ENCODE measurements at places on chromosomes 7 and 10.
A peak's percentile ranks its signal among the peaks of the same experiment; 100 is the strongest.

GRCh38 chr7:31203551-31203950 is 137.0 kb downstream of the NEUROD6 start:
- no peak for DNase-seq
- no peaks in the 10 kb centered on the region for H3K27me3 ChIP-seq
- H3K4me3 ChIP-seq = no peak overlapping the region
- no peaks in the 10 kb centered on the region for H3K36me3 ChIP-seq
- no peaks in the 10 kb centered on the region for H3K4me1 ChIP-seq

DNA sequence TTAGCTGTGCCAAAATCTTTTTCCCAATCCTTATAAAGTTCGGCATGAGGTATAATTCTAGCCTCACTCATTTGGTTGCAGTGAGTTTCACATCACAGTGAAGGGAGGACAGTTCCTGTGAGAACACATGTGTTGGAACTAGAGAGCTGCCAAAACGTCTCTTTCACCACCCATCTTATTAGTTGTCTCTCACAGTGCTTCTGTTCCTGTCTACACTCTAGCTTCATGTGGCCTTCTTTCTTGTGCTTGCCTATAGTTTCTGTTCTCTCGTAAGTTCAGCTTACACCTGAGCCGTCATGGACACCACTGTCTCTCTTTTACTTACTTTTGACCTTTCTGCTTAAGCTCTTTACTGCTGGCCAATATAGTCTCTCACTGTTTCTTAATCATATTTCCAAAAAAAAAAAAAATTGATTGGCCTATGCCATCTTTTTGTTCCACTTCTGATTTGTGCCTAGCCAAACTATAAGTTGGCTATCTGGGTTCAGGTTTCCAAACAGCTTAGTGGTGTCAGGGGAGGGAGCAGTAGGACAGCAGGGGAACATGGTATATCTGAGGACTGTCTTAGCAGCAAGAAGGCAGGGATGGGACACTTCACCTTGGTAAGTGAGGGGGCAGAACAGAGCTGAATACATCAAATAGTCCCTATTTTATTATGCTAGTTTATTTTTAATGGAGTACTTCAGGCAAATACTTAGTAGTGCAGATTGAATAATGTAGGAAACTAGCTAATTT is 38.0 kb downstream of the ZNRF2 start:
- H3K27ac ChIP-seq = peak overlapping the region; percentile 70
- peak; percentile 42 for DNase-seq
- H3K4me3 ChIP-seq = peak overlapping the region; percentile 13
- H3K27me3 ChIP-seq = no peaks in the 10 kb centered on the region

DNA sequence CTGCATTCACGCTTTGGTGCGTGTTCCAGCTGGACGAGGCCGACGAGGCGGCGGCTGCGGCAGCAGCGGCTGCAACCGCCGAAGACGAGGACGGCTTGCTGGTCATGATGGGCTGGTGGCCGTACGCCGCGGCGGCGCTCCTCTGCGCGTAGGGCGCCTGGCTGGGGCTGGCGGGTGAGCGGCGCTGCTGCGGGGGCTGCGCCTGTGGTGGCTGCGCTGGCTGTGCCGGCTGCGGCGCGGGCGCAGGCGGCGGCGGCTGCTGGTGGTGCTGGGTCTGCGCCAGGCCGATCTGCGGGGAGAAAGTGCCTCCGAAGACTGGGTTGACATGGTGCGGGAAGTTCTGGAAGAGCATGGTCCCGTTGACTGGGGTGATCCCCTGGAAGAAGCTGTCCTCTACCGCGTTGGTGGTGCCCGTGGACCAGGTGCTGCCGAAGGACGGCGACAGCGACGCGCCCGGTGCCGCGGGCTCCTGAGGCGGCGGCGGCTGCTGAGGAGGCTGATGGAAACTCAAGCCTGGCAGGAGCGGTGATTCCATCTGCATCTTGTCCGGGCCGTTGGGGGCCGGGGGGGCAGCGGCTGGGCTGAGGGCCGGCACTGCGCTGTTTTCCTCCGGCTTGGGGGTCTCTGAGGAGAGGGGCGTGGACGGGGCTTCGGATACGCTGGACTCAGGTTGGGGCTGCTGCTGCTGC is 51.1 kb downstream of the CPEB3 start:
- no peaks in the 10 kb centered on the region for H3K36me3 ChIP-seq
- H3K27me3 ChIP-seq = no peaks in the 10 kb centered on the region
- peak overlapping the region; percentile 79 for H3K27ac ChIP-seq
- H3K4me3 ChIP-seq = peak overlapping the region; percentile 66
- H3K4me1 ChIP-seq = peaks cover 11% of the 10 kb centered on the region

DNA sequence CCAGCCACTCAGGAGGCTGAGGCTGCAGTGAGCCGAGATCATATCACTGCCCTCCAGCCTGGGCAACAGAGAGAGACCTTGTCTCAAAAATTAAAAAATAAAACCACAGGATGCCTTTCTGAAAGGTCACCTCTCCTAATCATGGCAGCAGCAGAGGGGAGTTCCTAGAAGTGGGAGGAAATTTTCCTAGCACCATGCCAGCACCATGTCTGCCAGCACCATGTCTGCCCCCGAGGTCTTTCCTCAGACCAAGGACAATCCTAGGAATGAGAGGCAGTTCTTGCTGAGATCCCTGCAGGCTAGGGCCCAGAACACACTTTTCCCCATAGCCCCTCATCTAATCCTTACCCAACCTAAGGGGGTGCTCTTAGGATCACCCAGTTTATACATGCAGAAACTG is 22.3 kb upstream of the INMT start:
- DNase-seq = no peak
- no peak overlapping the region for H3K4me3 ChIP-seq
- H3K36me3 ChIP-seq = no peaks in the 10 kb centered on the region

DNA sequence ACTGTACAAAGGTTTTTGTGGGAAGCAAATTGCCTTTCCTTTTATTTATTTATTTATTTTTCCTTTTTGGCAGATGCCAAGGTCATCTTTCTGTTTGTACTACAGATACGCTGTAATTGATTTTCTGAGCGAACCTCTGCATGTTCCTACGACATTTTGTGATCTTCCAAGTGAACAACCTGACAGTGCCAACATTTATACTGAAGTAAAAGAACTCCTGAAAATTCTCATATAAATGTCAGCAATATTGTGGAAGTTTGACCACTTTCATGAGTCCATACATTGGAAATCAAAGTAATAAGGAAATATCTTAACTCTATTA is 86.8 kb upstream of the EEPD1 start:
- no peaks in the 10 kb centered on the region for H3K4me1 ChIP-seq
- H3K4me3 ChIP-seq = no peak overlapping the region
- no peak for DNase-seq
- H3K27me3 ChIP-seq = no peaks in the 10 kb centered on the region

DNA sequence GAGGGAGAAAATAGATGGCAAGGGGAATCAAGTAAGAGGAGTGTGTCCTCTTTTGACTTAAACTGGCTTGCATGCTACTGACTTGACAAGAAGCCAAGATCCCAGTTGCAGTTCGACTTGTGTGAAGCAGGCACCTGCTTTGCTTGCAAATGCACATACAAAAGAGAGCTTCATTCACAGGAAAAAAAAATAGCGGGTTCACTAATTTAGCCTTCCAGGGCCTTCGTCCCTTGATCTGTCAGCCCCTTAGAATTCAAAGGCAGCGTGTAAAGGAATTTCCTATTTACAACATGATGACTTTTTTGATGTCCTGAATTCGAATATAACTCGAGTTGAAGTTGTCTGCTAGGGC is 192.1 kb downstream of the CELF2 start:
- DNase-seq = no peak
- no peak overlapping the region for H3K4me3 ChIP-seq
- H3K4me1 ChIP-seq = peaks cover 18% of the 10 kb centered on the region
- H3K27ac ChIP-seq = peak overlapping the region; percentile 54

GRCh38 chr10:47288916-47289495 is 11.0 kb upstream of the GDF10 start:
- H3K27me3 ChIP-seq = no peaks in the 10 kb centered on the region
- H3K36me3 ChIP-seq = no peaks in the 10 kb centered on the region
- H3K4me3 ChIP-seq = no peak overlapping the region
- no peak overlapping the region for H3K27ac ChIP-seq

DNA sequence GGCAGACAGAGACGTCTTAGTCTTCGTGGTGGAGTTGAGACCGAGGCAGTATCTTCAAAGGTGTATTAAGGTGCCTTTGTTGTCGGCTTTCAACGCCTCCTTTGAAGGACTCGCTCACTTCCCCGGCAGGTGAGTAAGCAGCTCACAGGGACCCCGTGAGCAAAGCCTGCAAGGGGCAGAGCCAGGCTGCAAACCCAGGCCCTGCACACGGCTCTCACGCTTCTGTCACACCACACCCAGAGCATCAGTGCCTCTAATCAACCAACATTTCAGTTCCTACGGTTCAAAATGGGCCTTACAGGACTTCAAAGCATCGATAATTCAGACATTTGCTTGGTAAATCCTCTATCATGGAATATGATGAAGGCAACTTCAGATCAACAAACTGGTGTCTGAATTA is 64.8 kb upstream of the INSIG1 start:
- no peak for DNase-seq
- no peaks in the 10 kb centered on the region for H3K27me3 ChIP-seq
- no peak overlapping the region for H3K4me3 ChIP-seq
- no peaks in the 10 kb centered on the region for H3K4me1 ChIP-seq
- no peaks in the 10 kb centered on the region for H3K36me3 ChIP-seq
- H3K27ac ChIP-seq = no peak overlapping the region

Measured in tibial nerve (tissue), 4 donors.